Smooth muscle cell of the umbilical artery (primary cell): ENCODE measurements at places on chromosomes 6 and 20. TPM values are rescaled to one million over a fixed set of nuclear protein-coding genes. Genes with fewer than 3 reads are reported as not detected.

Gene BHLHE23
- total RNA-seq, result not detected in 2 replicates

Gene LPA
- total RNA-seq, result not detected in 2 replicates

Gene KIF6
- total RNA-seq, result 0.30 and 0.55 TPM in 2 replicates

Gene COL21A1
- 0.05 and 0.30 TPM in 2 replicates for total RNA-seq

Gene CD109
- 22.0 and 58.7 TPM in 2 replicates for total RNA-seq

Gene ZBP1
- not detected in 2 replicates for total RNA-seq

Gene BTN1A1
- total RNA-seq, result not detected in 2 replicates

Gene LCA5
- total RNA-seq, result 5.2 and 7.1 TPM in 2 replicates

Gene PRL
- not detected in 2 replicates for total RNA-seq

Gene PPP1R3G
- total RNA-seq, result 1.5 TPM in 2 replicates

Gene LST1
- total RNA-seq, result not detected in 2 replicates

Gene PAX1
- total RNA-seq, result not detected in 2 replicates

Gene SH3BGRL2
- 4.2 and 7.2 TPM in 2 replicates for total RNA-seq

Gene TMC2
- total RNA-seq, result not detected in 2 replicates

Gene CALHM6
- 0.42 and 2.1 TPM in 2 replicates for total RNA-seq

Gene SPAG4
- 18.6 and 31.5 TPM in 2 replicates for total RNA-seq

Gene POPDC3
- 13.7 and 17.0 TPM in 2 replicates for total RNA-seq

Gene RTEL1
- 7.1 and 14.3 TPM in 2 replicates for total RNA-seq

Gene LHFPL5
- total RNA-seq, result not detected in 2 replicates

Gene REPS1
- total RNA-seq, result 8.6 and 31.4 TPM in 2 replicates

Gene EYA2
- total RNA-seq, result not detected in 2 replicates

Gene SIM1
- total RNA-seq, result not detected in 2 replicates

Gene MYCT1
- 0.46 and 0.59 TPM in 2 replicates for total RNA-seq

Gene TAGAP
- not detected in 2 replicates for total RNA-seq

Gene NR2E1
- total RNA-seq, result not detected in 2 replicates

Gene ULBP3
- 4.5 and 16.6 TPM in 2 replicates for total RNA-seq

Gene MAP7
- total RNA-seq, result 0.30 and 0.32 TPM in 2 replicates

Gene C20orf96
- total RNA-seq, result 3.9 and 4.1 TPM in 2 replicates

Gene SOBP
- 4.2 and 4.8 TPM in 2 replicates for total RNA-seq

Gene KCNS1
- 0.59 and 1.9 TPM in 2 replicates for total RNA-seq

Gene EFCAB8
- total RNA-seq, result under 0.01 and 0.97 TPM in 2 replicates

Gene ENPP1
- 15.7 and 42.2 TPM in 2 replicates for total RNA-seq

Gene SOX18
- total RNA-seq, result under 0.01 TPM in 1 of 2 replicates, not detected in the other

Gene LAMA2
- 14.1 and 81.4 TPM in 2 replicates for total RNA-seq

Gene CCM2L
- not detected in 2 replicates for total RNA-seq

Gene ZNF165
- total RNA-seq, result 0.18 and 0.30 TPM in 2 replicates

Gene SALL4
- total RNA-seq, result 0.59 and 2.0 TPM in 2 replicates

Gene PACSIN1
- not detected in 2 replicates for total RNA-seq

Gene TSBP1
- total RNA-seq, result not detected in 2 replicates

Gene ASIP
- total RNA-seq, result not detected in 2 replicates

Gene ACSS1
- 0.89 and 2.8 TPM in 2 replicates for total RNA-seq
